ENCODE measurements at places on chromosomes 1 and 21.

GRCh38 chr1:206941766-206942418 lies 4.4 kb downstream of the PIGR start:
- DNase-seq = no peak

DNA sequence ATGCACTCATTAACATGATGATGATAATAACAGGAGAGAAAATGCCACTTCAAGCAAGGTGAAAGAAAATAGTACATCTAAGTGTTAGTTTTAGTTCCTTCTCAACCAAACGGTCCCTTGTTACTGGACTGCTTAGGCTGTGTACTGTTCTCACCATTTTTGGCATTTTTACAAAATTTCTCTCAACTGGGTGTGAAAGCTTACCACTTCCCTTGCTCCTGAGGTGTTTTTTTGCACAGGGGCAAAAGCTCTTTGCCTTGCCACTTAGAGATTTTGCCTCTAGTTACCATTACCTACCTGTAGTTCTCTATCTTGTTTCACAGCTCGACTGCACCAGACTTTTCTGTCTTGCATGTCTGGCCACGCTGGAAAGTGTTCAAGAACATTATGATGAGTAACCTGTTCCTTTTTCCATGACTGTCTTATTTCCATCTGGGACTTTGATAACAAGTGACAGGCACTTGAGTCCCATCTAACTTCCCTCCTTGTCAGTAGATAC lies 10.7 kb downstream of the NEK7 start:
- DNase-seq = no peak

GRCh38 chr1:226308166-226308722 lies 720 bp downstream of the LIN9 start:
- no peak for DNase-seq

- no peak for DNase-seq
These were observed 2.3 kb downstream of the FGR start for GRCh38 chr1:27632387-27633297.

GRCh38 chr1:198497326-198498102 lies 43.0 kb downstream of the ATP6V1G3 start:
- no peak for DNase-seq

DNA sequence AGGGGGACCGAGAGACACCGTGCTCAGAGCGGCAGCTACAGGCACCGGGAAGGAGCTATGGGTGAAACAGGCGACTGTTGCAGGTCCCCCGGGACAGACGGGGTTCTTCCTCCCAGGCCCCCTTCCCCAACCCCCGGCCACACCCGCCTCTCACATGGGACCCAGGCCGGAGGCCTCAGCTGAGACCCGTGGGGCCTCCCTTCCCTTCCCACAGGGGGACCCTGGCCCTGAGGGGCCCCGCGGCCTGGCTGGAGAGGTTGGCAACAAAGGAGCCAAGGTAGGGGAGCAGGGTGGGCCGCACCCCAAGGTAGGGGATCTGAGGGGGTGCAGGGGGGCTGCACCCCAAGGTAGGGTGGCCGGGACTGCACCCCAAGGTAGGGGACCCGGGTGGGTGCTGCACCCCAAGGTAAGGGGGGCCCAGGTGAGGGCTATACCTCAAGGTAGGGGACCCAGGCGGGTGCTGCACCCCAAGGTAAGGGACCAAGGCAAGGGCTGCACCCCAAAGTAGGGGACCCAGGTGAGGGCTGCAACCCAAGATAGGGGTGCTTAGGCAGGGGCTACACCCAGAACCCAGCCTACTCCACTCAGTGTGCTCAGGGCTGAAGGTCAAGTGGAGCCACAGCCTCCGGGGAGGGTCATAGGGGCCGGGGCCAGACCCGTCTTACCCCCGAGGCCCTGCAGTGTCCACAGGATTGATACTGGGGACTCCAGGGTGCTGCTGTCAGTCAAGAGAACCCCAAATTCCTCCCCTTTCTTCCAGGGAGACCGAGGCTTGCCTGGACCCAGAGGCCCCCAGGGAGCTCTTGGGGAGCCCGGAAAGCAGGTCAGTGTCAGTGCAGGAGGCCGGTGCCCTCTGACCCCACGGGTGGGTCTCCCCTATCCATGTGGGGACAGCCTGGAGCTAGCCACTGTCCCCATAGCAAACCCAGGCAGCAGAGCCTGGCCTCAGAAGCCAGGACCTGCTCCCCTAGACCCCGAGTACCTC lies 22.7 kb downstream of the COL6A2 start:
- peak; percentile 60 for DNase-seq

- DNase-seq = no peak
These were observed 206.3 kb downstream of the FOXD2 start for GRCh38 chr1:47644212-47644573.

GRCh38 chr1:170239445-170239844 lies 93.7 kb downstream of the NTMT2 start:
- DNase-seq = no peak

- no peak for DNase-seq
These were observed 208.4 kb downstream of the TRABD2B start for GRCh38 chr1:47788761-47789160.

DNA sequence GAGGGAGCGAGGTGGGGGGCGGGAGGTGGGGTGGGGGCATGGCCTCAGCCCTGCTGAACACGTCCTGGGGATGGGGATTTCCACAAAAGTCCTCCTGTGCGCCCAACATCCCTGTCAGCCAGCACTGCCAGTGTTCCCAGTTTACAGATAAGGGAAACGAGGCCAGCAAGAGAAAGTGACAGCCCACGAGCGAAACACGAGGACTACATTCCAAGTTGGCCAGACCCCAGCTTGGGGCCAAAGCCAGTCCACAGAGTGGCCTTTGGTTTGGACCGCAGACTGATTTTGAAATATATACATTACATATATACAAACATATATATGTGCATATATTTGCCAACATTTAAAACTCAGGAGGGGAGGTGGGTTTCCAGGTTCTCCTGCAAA lies 5.0 kb downstream of the FBXO2 start:
- no peak for DNase-seq

GRCh38 chr1:230157420-230158390 lies 90.7 kb downstream of the GALNT2 start:
- no peak for DNase-seq

GRCh38 chr1:47712596-47713299 lies 274.9 kb downstream of the FOXD2 start:
- DNase-seq = no peak

GRCh38 chr1:85576642-85577418 lies 3.7 kb upstream of the CCN1 start:
- DNase-seq = peak; percentile 92
